ENCODE measurements at places on chromosomes 16 and 17. TPM values are rescaled to one million over a fixed set of nuclear protein-coding genes. Genes with fewer than 3 reads are reported as not detected.

ZG16B gene
- total RNA-seq = not detected

CHST5 gene
- total RNA-seq = not detected

DNA sequence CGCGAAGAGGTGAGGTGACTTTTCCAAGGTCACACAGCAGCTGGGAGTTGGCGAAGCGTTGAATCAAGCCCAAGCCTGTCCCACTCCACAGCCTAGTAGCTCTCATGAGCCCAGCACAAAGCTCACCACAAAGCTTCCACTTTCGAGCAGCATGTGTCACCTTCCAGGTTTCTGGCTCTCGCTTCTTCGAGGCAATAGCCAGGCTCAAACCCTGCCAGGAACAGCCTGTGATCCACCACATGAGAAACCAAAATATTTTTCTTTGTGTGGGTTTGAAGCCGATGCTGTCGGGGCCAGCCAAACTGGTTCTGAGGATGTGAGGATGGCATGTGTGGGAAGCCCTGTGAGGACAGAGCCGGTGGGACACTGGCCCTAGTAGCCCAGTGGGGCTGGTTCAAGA, 68.1 kb downstream of the COG7 start:
- DNase-seq = no peak

- no peak for DNase-seq
Observed at GRCh38 chr17:31357091-31357490, 34.4 kb upstream of the RAB11FIP4 start.

- DNase-seq = no peak
Observed at GRCh38 chr17:44530896-44531418, 26.3 kb upstream of the FZD2 start.

DNA sequence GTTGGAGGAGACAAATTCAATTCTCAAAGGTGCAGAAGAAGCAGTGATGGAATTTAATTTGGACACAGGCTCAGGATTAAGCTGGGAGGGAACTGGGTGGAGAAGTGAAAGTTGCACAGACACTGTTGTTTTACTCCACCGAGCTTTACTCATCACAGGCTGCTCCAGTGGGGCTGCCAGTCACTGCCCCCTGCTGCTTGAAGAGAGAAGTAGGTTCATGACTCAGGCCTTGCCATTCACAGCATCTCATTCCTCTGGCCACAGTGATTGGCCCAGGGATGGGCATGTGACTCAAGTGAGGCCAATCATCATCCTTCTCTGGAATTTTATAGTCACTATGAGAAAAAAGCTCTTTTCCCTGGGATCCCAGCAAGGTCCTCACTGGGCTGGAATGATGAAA, 11.8 kb downstream of the GNAO1 start:
- no peak for DNase-seq
